ENCODE measurements at places on chromosomes 2 and 18.

- DNase-seq = peak; percentile 19
Observed at GRCh38 chr18:7946734-7947377, 379.7 kb downstream of the PTPRM start.

DNA sequence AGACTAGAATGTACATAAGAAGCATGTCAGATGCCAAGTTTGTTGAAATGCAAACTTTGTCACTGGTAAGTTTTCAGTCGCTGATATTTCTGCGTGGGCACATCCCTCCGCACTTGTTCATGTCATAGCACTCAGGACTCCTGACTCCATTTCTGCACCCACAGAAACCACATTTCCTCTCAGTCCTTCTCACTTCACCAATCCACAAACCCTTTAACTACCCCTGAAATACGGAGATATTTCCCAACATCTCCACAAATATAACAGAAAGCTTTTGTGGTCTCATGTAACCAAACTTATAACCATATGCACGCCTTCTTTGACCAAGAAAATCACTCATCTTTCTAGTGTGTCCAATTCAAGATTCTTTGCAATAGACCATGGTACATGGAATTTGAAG lies 276.9 kb upstream of the ERBB4 start:
- DNase-seq = no peak

- no peak for DNase-seq
Observed at GRCh38 chr2:220478305-220479058, 851.1 kb downstream of the SLC4A3 start.

DNA sequence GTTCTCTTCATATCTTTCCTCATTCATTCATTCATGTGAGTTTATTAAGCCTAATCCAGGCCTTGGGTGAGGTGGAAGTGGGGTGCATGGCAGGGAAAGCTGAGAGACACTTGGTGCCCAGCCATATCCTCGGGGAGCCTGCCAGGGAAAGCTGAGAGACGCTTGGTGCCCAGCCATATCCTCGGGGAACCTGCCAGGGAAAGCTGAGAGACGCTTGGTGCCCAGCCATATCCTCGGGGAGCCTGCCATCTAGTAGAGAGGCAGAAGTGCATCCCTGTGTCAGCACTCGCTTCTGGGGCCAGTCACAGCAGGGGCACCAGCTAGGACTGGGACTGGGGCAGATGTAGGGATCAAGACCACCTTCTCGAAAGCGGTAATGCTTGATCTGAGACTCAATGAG lies 39.4 kb downstream of the DDX18 start:
- no peak for DNase-seq

- DNase-seq = no peak
Observed at GRCh38 chr18:10604182-10604581, 78.4 kb downstream of the NAPG start.

GRCh38 chr2:88006912-88007439 lies 9.4 kb downstream of the RNU2-63P start:
- no peak for DNase-seq

GRCh38 chr2:112626604-112627059 lies 19.1 kb upstream of the SLC20A1 start:
- DNase-seq = peak; percentile 42

- DNase-seq = no peak
Observed at GRCh38 chr2:16406496-16407289, 258.9 kb downstream of the CYRIA start.

GRCh38 chr18:23143016-23143814 lies 7.9 kb downstream of the CABLES1 start:
- no peak for DNase-seq

DNA sequence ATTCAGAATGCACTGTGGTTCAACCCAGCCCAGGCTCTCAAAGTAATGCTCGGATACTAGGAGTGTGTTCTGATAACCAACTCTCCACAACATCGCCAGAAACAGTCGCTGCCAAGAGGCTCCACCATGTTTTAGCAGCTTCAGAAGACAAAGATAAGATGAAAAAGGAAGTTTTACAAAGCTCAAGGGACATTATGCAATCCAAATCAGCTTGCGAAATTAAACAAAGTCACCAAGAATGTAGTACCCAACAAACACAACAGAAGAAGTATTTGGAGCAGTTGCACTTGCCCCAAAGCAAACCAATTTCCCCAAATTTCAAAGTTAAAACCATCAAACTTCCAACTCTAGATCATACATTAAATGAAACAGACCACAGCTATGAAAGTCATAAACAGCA lies 360.9 kb downstream of the XIRP2 start:
- no peak for DNase-seq

DNA sequence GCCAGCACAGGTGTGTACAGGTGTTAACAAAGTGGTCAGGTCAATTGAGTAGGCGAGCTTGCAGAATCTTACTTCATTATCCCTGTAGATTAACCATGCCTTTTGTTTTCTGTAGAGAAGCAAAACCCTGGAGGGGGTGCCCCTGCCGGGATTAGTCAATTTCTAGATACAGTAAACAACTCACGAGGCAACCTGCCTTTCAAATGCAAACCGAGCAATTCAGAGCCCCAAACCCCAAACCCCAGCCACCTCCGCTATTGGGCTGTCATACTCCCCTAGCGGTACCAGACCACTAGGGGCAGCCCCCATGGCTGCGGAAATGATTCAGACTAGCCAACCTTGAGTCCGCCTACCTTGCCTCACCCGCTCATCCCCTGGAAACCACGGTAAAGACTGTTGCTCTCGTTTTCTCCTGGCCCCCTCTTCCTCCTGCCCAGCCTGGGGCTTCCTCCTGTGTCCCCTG lies 61.4 kb upstream of the KIF5C start:
- peak; percentile 27 for DNase-seq

GRCh38 chr18:46289931-46290330 lies 185.7 kb downstream of the HAUS1 start:
- DNase-seq = no peak

- no peak for DNase-seq
Observed at GRCh38 chr18:24741321-24741720, 280.9 kb downstream of the HRH4 start.

GRCh38 chr2:38178556-38179419 lies 102.8 kb upstream of the CYP1B1 start:
- DNase-seq = no peak
